Epithelial cell of proximal tubule (primary cell): ENCODE measurements at places on chromosomes 7 and 10. TPM values are rescaled to one million over a fixed set of nuclear protein-coding genes. Genes with fewer than 3 reads are reported as not detected.

DNA sequence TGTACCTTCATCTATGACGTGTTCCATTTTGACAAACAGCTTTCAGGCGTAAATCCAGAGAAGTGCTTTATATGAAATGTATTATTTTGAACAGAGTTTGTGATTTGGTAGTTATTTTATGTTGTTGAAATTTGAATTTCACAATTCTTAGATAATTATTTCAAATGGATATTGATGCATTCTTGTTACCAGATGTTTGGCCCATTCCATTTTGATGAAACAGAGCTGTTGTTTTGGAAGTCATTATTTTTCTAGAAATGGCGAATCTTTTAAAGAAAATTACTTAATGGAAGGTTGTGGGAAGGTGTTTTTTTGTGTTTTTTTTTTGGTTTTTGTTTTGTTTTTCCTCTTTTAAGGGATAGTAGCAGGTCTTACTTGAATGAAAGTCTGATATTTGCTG is 2.4 kb downstream of the OTUD1 start:
- no peak for DNase-seq

- no peak for DNase-seq
Observed at GRCh38 chr10:120475844-120476791, 19.1 kb downstream of the PLPP4 start.

Gene RBP4
- 2.4 and 2.7 TPM in 2 replicates for total RNA-seq

Gene ASZ1
- total RNA-seq, result not detected in 2 replicates

DNA sequence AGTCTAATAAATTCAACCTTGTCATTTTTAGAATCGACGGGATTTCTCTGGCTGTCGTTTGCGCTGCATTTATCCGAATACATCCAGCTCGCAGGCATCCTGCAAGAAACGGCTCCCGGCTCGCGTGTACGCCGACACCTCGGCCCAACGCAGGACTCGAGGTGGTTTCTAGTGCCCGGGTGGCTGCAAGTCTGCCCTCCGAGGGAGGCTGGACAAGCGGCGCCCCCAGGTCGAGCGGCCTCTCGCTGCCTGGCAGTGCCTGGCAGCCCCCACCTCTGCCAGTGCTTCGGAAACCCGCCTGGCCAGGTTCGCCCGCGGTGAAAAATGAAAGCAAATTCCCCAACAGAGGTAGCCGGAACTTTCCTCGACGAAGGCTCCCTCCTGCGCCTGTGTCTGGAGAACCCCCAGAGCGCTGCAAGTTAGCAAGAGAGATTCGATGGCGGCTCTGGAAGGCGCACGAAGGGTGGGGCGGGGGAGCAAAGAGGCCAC is 5.7 kb upstream of the ZNF503 start:
- DNase-seq, result no peak

- no peak for DNase-seq
Observed at GRCh38 chr7:110371709-110372108, 719.2 kb upstream of the LRRN3 start.

GRCh38 chr7:97025983-97026714 is 1.5 kb upstream of the DLX5 start:
- DNase-seq, result no peak

Gene FKBP6
- not detected in 2 replicates for total RNA-seq

DNA sequence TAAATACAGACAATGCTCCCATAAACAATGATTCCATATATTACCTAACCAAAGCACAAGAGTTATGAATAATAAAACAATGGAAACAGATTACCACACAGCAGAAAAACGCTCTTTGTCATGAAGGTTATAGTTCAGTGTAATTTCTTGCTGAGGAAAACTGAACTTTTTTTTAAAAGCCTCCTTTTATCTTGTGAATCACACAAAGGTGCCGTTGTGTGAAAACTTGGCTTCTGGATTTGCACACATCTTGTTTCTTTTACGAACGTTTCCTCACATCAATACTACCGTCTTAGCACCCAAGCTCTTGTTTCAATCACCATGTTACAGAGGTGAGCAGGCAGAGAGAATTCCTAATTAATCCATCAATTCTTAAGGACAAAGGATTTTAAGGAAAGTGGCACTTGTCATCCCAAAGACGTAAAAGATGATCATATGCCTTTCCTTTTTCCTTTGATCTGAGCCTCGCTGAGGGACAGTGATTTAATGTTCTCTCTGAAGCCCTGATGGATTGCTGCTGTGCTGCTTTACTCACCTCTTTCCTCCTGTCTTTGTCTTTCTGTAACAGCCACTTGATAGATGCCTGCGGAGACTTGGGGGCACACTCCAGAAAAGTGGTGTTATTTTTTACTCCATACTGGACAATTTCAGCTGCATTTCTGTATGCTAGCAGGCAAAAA is 110.1 kb downstream of the CD36 start:
- DNase-seq, result no peak

DNA sequence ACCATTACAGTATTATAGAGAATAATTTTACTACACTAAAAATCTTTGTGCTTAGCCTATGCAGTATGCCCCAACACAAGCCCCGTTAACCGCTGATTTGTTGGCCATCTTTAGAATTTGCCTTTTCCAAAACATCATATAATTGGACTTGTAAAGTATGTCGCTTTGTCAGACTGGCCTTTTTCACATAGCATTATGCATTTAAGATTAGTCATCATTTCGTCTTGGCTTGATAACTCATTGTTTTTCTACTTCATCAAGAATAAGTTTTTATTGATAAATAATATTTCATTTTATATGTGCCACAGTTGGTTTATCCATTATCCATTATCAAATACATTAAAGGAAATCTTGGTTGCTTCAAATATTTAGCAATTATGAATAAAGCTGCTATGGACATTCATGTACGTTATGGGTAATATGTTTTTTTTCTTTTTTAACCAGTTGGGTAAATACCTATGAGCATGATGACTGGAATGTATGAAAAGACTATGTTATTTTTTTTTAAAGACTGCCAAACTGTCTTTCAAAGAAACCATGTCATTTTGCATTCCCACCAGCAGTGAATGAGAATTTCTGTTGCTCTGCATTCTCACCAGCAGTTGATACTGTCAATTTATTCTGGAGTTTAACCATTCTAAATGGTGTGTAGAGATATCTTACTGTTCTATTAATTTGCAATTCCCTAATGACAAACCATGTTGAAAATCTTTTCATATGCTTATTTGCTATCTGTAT is 273.1 kb upstream of the KCND2 start:
- DNase-seq, result no peak

DNA sequence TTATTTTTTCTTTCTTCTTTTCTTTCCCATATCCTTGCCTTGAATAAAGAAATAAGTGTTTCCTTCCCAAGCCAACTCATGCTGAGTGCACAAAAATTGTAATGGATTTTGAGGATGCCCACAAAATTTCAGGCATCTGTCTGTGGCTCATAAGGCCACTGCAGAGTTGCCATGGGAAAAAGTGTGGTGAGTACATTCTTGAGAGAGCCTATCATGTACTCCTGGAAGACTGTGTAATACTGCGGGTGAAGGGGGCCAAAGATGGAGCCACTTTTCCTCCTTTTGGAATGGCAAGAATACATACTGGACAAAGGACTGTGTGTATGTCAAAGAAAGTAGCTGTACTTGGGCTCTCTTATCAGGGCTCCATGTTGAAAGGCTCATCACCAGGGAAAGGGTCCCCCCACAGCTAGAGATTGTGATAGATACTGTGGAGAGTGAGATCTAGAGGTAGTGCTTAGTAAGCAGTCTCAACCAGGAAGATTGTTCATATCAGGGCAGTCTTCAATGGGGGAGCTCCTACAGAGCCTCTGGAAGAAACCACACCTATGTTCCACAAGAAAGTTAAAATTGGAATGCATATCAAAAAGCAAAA is 341.6 kb upstream of the KCND2 start:
- no peak for DNase-seq

GRCh38 chr7:16875861-16876260 is 5.9 kb downstream of the AGR3 start:
- DNase-seq, result no peak

Gene PPIA
- 3,738 and 4,469 TPM in 2 replicates for total RNA-seq

DNA sequence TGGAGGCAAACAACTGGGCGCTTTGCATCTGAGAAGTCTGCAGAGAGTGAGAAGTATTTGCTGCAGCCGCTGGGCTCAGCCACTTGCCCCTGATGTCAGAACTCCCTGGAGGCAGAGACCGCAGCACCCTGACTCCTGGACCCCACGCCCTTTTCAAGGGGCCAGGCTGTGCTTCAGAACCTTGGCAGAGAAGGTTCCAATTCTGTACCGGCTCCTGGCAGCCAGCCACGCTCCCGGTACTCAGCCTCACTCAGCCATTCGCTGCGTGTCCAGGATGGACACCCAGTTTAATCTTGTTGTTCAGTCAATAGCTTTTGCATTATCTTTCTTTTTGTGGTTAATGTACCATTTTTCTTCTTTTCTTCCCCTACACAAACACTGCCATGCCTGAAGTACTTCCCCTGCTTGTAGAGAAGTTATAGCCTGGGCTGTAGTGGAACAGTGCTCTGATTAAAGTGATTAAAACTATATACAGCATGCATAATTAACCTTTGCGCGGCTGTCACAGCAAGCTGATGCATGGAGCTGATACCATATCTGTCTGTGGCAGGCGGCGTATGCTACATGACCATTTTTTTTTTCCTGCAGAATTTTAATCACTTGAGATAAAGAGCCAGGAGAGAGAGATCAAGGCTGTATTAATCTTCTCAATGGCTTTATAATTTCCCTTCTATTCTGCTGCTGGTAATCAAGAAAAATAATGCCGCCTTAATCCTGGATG is 578.5 kb downstream of the SDK1 start:
- DNase-seq, result no peak

- DNase-seq, result no peak
Observed at GRCh38 chr10:127907411-127908105, 655 bp downstream of the PTPRE start.

DNA sequence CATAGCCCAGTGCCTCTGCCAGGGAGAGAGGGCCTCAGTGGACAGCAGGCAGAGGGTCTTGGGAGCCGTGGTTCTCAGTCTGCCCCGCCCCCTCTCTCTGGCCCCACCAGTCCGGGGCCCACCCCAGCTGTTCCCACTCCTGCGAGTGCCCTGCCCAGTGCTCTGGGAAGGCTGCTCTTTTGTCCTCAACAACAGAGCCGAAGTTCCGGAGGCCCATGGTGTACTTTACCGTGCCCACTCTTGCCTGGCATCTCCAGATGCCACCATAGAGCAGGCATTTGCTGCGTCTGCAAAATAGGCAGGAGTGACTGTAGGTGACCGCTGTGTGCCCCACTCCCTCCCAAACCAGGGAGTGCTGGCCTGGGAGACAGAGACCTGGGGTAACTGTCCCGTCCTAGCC is 29.3 kb upstream of the PCBD1 start:
- no peak for DNase-seq

GRCh38 chr7:19079066-19079465 is 38.4 kb downstream of the TWIST1 start:
- no peak for DNase-seq

DNA sequence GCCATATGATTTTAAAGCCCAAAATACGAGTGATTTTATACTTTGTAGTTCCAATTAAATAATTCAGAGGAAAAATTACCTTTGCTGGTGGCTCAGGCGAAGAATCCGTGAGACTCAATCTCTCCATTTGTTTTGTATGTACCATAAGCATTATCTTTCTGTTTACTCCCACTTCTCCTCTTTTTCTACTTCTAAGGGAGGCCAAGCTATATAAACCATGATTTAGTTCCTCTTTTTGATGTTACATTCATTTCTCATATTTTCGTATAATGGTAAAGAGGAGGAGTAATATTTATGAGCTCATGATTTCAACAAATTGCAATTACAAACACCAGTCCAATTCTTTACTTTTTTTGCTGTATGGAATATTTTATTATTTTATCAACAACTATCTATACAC is 50.6 kb upstream of the TES start:
- no peak for DNase-seq

DNA sequence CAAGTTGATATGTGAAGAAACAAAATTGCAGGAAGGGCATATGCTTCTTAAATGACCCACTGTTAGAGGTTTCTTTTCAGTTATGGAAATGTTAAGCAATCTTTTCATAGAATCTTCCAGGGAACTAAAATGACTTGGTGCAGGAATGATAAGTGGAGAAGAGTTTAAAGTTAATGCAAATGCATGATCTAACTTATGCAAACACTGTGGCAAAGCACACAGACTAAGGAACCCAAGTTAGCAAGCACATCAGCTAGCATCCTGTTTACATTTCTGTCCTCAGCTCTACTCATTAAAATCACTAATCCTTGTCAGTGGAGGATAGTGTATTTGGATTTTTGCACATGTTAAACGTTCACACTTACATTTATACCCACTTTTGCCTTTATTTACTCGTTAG is 9.3 kb downstream of the CLCN1 start:
- DNase-seq, result no peak

Gene LEP
- total RNA-seq, result not detected in 2 replicates

- DNase-seq, result no peak
Observed at GRCh38 chr10:65910209-65910608, 1015.6 kb upstream of the LRRTM3 start.

GRCh38 chr7:70387217-70387616 is 744.7 kb upstream of the GALNT17 start:
- no peak for DNase-seq

- no peak for DNase-seq
Observed at GRCh38 chr7:132740176-132740575, 163.9 kb upstream of the PLXNA4 start.

GRCh38 chr7:80932536-80932935 is 13.7 kb upstream of the SEMA3C start:
- no peak for DNase-seq

Gene CPN1
- not detected in 2 replicates for total RNA-seq
